Ammon's horn (tissue), 1 donor: ENCODE measurements at places on chromosomes 7 and 10.

DNA sequence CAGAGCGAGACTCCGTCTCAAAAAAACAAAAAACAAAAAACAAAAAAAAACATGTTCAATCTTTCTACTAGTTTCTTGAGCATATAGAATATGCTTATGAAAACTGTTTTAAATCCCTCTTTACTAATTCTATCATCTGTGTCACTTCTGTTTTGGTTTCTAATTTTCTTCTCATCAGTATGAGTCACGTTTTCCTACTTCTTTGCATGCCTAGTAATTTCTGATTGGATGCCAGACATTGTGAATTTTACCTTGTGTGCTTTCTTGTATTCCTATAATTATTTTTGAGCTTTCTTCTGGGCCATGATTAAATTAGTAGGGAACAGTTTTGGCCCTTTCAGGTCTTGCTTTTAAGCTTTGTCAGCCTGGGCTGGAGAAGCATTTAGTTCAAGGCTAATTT is 9.9 kb downstream of the MICU1 start:
- DNase-seq: no peak

DNA sequence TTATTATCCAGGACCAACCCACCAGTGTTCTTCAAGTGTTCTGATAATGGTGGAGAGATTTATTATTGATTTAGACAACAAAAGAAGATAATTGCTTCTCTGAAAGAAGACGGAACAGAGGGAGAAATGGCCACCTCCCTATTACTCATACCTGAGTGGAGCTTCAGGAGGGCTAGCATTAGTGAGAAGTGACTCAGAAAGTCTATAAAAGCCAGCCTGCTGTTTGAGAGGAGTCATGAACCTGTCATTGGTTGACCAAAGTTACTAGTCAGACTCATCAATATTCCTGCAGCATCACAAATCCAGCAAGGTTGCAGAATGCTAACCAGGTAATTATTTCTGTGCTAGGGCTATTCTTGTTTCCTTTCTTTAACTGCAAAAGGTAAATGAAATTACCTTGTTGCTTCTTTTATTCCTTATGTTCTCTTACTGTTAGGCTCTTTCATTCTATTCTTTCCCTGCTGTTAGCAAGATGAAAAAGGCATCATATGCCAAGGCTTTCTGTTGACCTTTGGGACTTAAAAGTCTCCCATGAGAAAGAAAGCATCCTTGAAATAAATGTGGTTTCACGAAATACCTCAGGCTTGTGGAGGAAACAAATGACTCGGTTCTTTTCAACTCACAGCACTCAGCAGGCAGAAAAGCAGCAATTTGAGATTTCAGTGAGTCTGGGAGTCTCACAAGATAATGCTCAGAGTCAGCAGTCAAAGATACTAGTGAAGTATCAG is 256.4 kb upstream of the PHYHIPL start:
- no peak for DNase-seq

- no peak for DNase-seq
These were observed 306.2 kb upstream of the AKR1E2 start for GRCh38 chr10:4519658-4520402.

DNA sequence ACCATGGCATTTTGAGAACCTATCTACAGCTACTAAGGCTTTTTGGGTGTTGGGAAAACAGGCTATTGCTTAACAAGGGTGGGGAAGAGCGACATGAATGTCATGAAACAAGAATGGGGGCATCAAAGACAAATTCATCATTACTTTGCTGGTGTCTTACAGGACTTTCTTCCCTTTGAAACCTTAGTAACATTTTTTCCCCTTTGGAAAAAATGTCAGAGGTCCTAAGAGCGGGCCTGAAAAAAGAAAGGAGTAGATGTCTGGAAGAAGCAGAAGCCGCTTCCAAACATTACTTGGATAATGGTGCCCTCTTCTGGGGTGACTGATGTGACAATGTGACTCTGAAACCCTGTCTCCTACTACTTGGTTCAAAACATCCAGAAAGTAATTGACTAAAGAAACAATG is 3.8 kb upstream of the DDX50 start:
- peak; percentile 86 for DNase-seq

GRCh38 chr7:21094589-21094988 is 307.9 kb upstream of the SP8 start:
- no peak for DNase-seq

DNA sequence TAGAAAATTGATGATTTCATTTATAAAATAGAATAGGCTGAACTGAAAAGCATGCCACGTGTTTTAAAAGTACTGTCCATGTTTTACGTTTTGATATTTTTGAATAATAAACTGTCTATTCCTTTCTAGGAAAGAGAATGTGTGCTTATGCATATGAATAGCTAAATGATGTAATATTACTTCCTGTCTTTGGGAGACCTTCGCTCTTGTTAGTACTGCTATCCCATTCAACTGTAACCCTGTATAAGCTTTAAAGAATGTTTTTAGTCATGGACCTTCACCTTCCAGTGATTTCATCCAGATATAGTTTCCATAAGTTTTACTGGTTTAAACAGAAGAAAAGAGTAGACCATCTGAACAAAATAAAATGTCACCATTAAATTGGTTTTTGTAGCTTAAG is 274.4 kb upstream of the SEMA3A start:
- no peak for DNase-seq

- DNase-seq: no peak
These were observed 466.5 kb downstream of the GRID1 start for GRCh38 chr10:85900061-85900460.

GRCh38 chr7:4775848-4776623 is 613 bp downstream of the AP5Z1 start:
- DNase-seq: no peak

GRCh38 chr10:5499493-5500140 is at the start of gene CALML5:
TSS of gene CALML5 (minus strand) at chr10:5499570. CDS start at chr10:5499438, 132 bp downstream.
- DNase-seq: no peak

- no peak for DNase-seq
These were observed 107.4 kb downstream of the STRA8 start for GRCh38 chr7:135341049-135341448.

DNA sequence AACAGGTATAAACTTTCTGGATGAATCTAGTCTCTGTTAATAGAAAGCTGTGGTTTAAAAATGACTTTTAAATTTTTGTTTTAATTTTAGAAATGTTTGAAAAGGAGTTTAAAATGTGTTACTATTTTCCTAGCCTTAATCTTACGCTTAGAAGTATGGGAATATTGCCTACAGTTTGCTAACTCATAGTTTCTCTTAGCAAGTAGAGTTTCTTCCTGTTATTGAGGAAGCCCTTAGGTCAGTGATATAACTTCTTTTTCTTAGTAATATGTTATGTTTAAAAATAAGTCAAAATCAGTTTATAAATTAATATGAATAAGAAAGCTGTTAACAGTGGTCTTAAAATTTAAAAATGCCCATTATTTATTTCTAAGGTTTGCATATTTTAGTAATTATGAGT is 3.1 kb downstream of the STARD3NL start:
- DNase-seq: no peak

DNA sequence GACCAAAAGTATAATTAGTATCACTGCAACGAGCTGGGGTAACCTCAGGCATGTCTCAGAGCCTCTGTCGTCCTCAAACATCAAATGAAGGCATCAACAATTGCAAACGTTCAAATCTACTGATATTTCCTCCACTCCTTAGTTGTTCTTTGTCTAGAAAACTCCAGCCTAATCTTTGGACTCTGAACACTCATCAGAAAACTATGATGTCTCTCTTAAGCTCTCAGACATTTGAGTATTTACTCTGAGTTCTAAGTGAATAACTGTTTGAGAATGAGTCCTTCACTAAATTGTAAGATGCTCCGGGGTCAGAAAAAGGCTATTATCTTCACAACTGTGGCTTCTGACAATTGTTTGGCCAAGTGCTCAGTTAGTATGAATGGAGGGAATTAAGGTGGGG is 536.4 kb downstream of the NRG3 start:
- DNase-seq: no peak

GRCh38 chr10:88152728-88153133 is 289.3 kb downstream of the PTEN start:
- no peak for DNase-seq

- no peak for DNase-seq
These were observed 592.1 kb downstream of the DNAJB6 start for GRCh38 chr7:157928808-157929425.

GRCh38 chr10:121823993-121824463 is 103.8 kb downstream of the ATE1 start:
- DNase-seq: peak; percentile 24

DNA sequence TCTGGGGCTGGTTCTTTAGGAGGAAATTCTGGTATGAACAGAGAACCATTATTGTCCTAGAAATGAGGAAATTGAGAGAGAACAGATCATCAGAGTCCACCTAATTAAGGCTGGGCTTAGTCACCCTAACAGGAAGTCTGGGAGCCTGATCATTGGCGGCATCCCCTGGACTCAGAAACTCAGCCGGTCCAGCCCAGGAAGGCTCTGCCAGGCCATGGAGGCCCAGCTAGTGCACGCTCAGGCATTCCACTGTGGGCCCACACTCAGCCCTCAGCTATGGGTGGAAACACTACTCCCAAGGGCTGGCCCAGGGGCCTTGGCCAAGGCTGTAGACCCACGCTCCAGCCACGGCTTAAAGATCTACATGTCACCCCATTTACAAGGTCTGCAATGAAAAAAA is 109.2 kb downstream of the PTPN20 start:
- no peak for DNase-seq

DNA sequence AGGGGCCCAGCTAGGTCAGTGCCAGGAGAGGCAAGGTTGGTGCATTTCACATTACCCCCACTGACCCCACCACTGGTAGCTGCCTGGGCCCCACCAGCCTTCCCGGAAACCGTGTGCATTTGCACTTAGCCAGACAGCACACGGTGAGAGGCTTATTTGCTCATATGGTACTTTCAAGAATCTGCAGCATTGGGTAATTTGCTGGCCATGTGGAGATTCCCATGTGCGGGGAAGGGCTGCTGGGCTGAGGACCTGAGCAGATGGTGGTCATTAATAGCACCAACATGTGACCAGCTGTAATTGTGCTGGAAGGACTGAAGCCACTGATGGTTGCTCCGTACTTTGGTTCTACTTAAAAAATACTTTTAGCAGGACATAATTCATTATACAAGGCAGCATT is 323.8 kb downstream of the DPP6 start:
- no peak for DNase-seq

- DNase-seq: no peak
These were observed 139.9 kb downstream of the CDCA7L start for GRCh38 chr7:21805791-21806190.

DNA sequence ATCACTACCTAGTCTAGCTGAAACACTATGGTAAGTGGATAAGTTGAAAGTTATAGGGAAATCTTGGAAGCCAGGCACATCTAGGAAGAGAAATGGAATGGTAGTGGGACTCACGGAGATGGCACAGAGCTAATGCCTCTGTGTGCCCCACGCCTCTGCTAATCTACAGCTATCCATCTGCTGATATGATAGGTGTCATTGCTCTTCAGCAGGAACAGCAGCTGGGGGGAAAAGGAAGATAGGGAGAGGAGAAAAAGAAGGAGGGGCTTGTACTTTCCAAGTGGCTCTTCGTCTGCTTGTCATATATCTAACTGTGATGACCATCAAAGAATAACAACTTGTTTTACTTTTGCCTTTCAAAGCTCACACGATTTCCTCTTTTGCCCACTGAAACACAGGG is 1199.1 kb upstream of the SORCS1 start:
- DNase-seq: no peak

DNA sequence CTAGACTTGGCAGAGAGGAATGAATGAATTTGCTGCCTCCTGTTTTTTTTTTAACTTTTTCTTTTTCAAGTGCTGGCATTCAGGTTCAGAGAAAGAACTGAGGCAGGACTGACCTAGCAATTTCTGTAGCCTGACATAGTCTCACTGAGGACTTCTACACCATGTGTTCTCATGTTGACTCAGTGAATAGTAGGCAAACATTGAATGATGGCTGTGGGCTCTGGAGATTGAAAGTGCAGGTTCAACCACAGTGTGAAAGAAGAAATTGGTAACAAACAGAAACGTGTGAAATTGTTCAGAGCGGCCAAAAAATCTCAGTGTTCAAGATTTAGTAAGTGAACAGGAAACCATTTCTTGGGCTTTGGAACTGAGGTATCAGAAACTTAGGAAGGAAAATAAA is 322.4 kb upstream of the GHITM start:
- DNase-seq: no peak

GRCh38 chr7:142957723-142958122 is 4.4 kb downstream of the KEL start:
- DNase-seq: no peak

GRCh38 chr7:49398236-49398635 is 375.2 kb upstream of the VWC2 start:
- no peak for DNase-seq

DNA sequence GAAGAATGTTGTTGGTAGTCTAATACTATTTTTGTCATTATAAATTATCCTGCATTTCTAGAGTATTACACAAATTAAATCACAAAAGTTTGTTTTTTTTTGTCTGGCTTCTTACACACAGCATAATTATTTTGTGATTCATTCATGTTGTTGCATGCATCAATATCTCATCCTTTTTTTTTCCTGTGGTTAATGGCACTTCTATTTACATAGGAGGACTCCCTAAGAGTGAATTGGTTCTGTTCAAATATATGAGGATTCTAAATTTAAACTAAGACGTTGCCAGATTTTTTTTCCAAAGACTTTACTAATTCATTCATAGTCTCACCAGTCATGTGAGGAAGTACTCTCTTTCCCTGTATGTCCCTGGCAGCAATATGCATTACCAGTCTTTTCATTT is 303.3 kb downstream of the GPR37 start:
- DNase-seq: no peak

DNA sequence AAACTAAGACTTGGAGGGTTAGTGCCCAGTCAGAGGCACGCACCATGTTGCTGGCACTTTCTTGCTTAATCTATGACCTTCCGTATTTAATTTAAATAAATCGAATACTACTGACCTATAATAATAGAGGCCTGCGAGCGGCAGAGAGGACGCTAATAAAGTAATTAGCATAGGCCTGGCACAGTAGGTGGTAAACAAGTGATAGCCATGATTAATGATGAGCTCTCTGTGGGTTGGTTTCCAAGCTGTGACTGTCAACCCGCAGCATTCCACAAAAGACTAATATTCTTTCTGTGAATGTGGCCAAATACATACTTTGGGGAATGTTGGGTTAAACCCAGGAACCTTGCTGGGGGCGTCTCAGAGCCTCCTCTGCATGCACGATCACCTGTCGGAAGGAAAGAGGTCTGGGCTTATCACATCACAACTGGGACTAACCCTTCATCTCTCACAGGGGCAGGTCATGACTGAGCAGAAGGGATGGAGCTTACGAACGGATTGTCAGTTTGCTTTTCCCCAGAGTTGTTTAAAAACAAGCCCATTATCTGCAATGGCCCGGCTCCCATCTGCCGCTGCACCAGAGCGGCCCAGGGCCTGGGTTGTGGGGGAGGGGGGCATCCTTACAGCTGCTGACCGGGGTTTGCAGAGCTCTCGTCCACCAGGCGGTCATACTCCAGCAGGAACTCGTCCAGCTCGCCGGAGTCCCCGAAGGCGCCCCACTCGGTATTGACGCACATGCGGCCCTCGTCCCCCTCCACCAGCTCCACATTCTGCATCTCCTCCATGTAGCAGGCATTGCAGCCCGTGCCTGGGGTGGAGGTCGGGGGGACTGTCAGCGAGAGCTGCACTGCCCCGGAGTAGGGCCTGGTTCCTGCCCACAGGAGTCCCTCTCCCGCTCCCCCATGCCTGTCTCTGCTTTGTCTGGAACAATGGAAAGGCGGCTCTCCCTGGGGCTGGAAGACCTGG is 6.2 kb upstream of the MYL7 start:
- no peak for DNase-seq
